ENCODE measurements at places on chromosomes 4 and X.

GRCh38 chrX:32744921-32745320 is 466.4 kb downstream of the DMD start:
- DNase-seq: no peak

DNA sequence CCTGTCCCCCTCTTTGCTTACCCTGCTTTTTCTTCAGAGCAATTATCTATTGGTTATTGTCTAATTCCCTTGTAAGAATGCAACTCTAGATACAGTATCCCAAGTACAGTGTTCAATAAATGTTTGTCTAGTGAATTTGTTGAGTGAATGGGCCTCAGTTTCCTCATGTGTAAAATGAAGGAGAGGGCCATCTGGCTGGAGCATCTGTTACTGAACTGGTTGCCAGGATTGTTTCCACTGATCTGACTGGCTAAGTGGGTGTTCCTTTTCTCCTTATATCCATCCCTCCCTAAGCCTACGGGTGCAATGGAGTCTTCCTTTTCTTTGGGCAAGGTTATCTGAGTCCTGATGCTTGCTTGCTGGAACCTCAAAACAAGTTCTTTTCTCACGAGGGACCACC is 185.2 kb upstream of the RPS6KA3 start:
- DNase-seq: no peak

GRCh38 chr4:8651661-8652180 is 59.2 kb downstream of the CPZ start:
- DNase-seq: peak; percentile 51

DNA sequence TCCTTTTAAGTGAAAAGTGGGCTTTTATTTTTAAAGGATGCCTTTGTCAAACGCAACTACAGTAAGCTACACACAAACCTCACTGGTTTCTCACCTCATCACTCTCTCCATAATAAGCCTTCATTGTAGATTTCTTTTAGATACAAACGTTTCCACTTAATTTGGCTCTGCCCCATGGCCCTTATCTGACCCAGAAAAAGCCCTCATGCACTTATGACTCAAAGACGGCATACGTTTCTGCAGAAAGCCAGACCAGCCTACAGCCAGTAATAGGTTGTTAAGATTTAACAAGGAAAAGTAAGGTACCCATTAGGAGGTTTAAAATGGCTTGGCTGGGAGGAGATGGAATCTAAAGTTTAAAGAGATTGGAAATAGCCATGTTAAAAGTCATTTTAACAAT is 914.6 kb upstream of the INTU start:
- no peak for DNase-seq

- DNase-seq: peak; percentile 78
Measured at GRCh38 chrX:140766024-140766611, 56.6 kb downstream of the LINC00632 start.

GRCh38 chr4:69458184-69458826 is 37.4 kb downstream of the UGT2B4 start:
- DNase-seq: no peak

DNA sequence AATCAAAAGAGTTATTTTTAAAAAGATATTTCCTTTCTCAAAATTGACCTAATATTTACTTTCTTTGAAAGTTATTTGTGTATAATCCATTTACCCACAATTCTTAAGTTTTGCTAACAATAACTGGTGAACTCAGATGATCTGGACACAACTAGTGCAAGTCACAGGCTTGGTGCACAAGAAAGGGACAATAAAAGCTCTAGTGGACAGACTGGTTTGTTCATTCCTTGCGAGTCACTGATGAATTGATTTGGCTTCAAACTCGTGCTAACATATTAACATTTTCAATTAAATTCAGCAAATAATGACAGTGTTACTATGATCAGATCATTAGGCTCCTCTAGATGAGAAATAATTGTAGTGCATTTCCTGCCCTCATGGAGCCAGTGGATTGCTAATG is 169.2 kb downstream of the BMPR1B start:
- DNase-seq: no peak

DNA sequence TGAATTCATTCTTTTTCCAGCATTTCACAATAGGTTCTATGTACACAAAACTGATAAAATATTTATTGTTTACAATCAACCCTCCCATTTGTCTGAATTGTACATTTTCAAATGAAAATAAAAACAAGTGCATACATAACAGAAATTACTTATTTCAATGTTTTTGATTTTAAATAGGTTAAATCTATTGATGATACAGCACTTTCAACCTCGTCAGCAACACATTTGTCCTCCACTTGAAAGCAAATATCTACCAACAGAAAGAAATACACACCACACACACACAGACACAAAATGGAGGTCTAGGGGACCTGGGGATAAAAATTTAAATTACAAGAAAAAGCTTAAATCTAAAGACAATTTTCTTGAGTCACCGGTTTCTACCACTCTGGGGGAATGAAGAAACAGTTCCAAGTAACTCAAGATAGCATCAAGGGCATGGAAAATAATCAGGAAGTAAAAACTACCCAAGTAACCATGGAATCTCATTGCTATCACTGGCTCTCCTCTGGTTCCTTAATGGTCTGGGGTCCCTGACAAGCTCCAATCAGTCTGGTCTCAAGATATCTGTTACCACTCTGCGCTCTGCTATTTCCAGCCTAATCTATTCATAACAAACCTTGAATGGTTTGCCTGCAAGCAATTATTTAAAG is 27.6 kb downstream of the ANKRD17 start:
- DNase-seq: no peak

- DNase-seq: no peak
Measured at GRCh38 chr4:177236886-177237285, 72.8 kb upstream of the NEIL3 start.

DNA sequence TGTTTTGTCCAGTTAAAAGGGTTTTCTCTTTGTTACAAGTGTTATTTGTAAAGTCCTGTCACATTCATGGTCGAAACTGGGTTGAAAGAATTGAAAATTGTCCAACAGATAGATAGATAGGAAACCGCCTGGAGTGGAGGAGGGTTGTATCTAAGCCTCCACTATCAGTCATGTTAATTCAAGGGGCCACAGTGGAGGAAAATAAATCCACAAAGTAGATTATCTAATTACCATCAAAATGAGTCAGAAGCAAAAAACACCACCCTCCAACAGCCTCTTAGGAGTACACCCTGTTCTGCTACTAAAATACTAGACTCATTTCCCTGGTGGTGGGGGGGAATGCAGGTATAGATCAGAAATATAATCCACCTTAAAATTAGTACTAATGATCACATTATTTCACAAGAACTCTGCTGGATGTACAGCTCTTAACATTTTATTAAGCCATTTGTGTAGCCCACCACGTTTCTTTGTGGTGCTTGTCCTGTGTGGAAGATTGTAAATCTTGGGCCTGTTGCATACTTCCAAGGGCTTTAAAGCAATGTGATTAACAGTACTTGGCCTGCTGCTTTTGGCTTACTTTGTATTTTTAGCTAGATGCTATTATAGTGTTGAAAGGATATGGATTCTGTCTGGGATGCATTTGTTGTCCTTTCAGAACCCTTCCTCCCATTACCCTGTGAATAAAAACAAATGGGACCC is 26.8 kb downstream of the RBBP7 start:
- no peak for DNase-seq

DNA sequence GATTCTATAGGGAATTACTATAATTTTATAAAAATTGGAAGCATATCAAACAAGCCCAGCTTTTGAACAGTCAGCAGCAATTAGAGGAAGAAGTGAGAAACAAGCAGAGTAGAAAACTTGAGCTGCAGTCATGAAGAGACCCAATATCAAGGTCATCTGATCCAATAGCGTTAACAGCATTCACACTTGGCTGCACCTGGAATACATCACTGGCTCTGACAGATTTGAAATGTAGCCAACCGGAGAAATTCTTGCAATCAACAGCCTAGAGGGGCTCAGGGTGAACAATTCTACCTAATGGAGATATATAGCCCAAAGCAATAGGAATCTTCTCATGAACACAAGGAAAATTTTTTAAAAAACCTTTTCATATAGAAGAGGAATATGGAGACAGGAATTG is 13.6 kb downstream of the DDX53 start:
- no peak for DNase-seq

- no peak for DNase-seq
Measured at GRCh38 chrX:45077748-45078424, 122.8 kb downstream of the DIPK2B start.

DNA sequence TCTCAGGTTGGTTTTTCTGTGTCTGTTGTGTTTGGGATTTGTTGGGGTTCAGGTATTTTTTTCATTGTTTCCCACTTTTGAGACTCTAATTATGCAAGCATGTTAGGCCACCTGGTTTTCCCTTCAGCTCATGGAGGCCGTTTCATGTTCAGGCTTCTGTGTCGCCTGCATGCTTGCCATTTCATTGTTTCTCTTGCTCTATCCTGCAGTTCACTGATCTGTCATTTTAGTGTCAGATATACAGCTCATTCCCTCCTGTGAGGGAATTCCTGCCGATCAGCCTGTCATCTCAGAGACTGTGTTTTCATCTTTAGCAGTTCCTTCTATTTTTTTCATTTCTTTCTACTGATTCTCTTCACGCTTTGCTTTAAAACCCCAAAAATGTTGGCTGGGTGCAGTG is 49.4 kb upstream of the HGFAC start:
- DNase-seq: no peak

- no peak for DNase-seq
Measured at GRCh38 chrX:75365243-75365975, 91.5 kb downstream of the UPRT start.

DNA sequence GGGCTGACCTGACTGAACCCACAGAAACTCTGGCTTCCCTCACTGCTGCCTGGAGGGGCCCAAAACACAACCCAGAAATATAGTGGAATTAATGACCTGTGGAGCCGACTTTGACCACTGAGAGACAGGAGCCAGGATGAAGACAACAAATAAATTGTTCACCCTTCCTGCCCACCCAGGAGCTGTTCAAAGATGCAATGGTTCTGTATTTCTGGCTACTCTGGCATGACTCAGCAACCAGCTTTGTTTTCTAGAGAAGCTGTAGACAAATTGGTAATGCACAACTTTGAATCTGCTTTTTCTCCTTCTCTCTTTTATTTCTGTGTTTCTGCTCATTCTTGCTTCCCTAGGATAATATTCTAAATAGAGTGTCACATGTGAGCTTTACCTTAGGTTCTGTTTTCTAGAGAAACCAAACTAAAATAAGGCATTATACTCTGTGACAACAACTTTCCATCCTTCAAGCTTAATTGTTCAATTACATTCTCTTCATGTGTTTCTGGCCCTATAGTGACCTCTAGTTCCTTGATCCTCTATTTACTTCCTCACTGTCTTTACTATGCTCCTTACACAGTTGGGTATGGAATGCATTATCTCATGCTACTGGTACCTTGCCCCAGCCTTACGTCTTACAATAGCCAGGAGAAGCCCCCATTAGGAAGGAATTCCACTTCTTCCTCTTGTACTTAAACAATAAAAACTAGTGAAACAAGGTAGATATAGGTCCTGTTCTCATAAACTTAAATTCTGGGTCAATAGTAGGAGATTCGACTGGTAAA is 6.5 kb upstream of the PRKG2 start:
- no peak for DNase-seq

DNA sequence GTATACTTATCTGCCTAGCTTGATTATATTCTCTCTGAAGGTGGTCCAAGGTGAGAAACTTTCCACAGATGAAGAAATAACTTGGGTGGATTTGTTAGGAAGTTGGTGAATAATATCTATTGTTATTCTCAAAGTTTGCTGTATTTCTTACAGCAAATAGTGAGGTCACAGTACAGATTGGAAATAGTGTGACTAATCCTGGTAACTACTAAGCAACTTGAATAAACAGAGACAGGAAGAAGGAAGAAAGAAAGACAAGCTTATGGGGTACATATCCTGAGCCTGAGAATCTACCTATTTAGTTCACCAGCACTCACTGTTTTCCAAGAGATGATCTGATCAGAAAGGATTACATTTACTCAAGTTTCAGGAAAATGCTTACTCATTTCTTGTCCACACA is 1416.1 kb downstream of the RPA4 start:
- DNase-seq: no peak

DNA sequence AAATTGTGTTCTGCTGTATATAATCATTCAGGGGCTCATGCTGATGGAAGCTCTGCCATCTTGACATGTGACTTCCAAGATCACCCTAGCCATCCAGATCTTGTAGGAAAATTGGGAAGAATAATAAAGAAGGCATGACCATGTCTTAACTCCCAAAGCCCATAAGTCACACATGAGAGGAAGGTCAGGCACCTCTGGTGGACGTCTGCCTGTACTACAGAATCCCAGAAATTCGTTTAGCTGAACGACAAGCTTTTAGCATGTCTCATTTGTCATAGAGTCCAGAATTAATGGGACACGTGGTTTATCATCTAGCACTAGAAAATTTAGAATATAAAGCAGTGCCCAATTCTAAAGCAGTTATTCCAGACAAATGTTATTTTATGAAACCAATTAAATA is 212.7 kb downstream of the CENPC start:
- no peak for DNase-seq

DNA sequence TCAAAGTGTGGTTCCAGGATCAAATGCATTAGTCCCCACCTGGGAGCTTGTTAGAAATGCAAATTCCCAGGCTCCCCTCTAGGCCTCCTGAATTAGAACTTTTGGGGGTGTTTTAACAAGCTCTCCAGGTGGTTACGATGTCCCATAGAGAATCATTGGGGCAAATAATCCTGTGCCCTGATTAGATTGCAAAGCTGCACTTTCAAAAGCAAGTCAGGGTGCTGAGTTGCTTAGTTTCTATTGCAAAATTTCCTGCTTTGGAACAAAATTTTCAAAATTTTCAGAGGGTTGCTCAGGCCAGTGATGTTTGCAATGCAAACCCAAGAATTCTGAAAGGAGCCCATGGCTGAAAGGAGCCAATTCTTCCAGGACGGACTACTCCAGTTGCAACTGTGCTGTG is 71.0 kb downstream of the MGST2 start:
- no peak for DNase-seq

- no peak for DNase-seq
Measured at GRCh38 chr4:71229477-71230270, 109.1 kb upstream of the SLC4A4 start.

Data from aorta (tissue), 5 donors.